ENCODE measurements at places on chromosomes 7 and 10.

DNA sequence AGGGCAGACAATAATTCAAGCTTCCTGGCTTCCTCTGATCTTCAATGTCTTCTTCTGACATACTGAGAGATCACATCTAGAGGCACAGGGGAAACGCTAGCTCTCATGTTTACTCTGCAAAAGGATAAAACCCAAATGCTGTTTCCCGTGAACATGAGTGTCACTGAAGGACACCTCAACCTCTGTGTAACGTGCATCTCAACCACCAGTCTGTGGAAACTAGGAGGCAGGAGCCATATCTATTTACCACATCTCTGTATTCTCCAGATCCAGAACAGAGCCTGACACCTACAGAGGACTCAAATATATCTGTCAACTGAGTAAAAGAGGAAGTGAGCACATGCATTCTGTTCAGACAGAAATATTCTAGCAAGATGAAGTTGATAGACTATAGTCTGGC lies 140.3 kb upstream of the TARP start:
- DNase-seq, result no peak

GRCh38 chr7:17963281-17963680 lies 23.0 kb upstream of the SNX13 start:
- no peak for DNase-seq

DNA sequence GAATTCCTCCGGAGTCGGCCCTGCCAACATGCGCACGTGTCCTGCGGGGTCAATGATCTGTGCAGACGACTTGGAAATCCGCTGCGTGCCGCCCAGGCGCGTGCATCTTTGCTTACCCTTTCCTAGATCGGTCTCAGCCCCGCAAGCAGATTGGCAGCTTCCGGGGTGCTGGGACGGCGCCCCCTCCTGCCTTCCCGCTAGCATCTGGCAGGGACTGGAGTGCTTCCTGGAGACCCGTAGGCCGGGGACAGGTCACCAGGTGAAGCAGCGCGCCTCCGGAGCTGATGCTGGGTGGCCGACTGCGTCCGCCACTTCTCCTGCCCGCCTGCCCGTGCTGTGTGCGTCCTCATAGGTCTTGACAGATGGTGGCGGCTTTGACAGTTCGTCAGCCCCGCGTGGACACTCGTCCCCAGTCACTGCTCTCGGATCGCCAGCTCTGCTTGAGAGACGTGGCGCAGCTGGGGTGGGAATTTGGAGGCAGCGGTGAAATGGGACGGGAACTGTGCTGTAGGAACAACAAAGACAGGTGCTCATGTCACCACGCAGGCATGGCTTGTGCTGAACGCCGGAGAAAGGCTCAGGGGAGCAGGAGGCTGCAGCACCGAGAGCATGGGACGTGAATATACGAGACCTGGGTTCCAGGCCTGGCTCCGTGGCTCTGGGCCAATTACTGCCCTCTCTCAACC lies 21.9 kb upstream of the KCNK18 start:
- DNase-seq, result peak; percentile 20

DNA sequence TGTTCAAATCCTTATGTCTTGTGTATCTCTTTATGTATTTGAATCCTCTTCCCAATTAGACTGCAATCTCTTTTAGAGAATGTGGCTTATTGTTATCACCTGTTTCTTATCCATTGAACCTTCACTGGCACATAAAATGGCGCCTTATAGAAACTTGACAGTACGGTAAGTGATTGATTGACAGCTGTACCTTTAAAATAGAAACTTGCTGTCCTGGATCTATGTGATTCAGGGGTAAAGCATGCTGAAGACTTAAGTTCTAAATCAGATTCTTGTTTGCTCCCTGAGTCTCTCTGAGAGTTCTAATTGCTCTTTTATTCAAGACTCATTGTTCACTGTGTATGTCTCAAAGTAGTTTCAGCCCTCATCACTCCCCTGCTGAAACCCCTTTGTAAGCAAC lies 91.3 kb downstream of the CACNB2 start:
- no peak for DNase-seq

GRCh38 chr10:86752311-86752710 lies 4.1 kb upstream of the BMPR1A start:
- DNase-seq, result no peak

GRCh38 chr7:134888141-134888740 lies 98.1 kb upstream of the AGBL3 start:
- no peak for DNase-seq

DNA sequence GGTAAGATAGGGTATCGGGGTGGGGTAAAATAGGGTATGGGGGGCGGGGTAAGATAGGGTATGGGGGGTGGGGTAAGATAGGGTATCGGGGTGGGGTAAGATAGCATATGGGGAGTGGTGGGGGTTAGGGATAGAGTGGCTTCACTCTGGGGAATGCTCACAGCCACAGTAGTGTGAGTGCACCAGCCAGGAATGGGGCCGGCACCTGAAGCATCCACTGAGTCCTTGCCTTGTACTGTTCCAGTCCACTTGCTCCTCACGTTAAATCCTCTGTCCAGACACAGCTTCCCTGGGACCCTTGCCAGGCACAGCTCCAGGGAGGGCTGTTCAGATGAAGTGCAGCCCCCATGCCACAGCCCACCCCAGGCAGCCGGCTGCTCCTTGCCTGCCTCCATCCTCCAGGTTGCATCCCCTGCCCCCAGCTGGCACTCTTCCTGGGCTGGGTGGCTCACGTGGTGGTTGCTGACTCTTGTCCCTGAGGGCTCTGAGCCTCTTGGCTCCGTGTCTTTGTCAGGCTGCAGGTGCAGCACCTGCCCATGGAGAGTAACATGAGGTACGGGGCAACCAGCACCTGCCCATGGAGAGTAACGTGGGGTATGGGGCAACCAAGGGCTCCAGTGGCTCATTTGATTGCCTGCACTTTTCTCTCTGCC lies 268.4 kb downstream of the TCERG1L start:
- DNase-seq, result no peak

DNA sequence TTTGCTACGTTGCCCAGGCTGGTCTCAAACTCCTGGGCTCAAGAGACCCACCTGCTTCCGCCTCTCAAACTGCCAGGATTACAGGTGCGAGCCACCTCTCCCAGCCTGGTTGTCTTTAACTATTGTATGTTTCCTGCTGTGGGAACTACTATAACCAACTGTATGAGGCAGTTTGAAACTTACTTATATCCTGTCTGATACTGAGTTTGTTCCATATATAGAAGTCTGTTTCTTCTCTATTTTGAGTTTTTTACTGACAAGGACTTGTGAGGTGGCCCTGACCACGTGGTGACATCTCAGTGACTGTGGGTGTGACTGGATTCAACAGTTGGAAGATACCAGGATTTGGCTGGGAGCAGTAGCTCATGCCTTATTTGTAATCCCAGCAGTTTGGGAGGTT lies 14.2 kb downstream of the FBH1 start:
- no peak for DNase-seq

DNA sequence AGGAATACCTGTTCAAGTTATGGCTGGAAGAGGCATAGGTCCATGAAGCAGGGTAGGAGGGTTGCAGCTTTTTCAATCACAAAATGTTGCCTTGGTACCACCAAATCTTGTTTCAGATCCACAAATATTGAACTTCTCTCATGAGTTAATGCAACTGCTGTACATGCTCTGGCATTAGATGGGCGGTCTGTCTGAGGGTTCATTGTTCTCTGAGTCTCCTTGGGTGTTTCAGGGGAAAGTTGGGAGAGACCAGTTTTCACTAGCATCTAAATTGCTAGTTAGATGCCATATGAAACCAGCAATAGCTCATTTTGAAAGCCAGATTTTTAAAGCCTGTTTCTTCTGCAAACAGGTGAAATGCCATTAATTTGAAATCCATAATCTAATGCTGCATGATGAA lies 27.8 kb upstream of the ELMO1 start:
- no peak for DNase-seq

GRCh38 chr7:151615784-151616183 lies 96.1 kb upstream of the RHEB start:
- DNase-seq, result no peak

DNA sequence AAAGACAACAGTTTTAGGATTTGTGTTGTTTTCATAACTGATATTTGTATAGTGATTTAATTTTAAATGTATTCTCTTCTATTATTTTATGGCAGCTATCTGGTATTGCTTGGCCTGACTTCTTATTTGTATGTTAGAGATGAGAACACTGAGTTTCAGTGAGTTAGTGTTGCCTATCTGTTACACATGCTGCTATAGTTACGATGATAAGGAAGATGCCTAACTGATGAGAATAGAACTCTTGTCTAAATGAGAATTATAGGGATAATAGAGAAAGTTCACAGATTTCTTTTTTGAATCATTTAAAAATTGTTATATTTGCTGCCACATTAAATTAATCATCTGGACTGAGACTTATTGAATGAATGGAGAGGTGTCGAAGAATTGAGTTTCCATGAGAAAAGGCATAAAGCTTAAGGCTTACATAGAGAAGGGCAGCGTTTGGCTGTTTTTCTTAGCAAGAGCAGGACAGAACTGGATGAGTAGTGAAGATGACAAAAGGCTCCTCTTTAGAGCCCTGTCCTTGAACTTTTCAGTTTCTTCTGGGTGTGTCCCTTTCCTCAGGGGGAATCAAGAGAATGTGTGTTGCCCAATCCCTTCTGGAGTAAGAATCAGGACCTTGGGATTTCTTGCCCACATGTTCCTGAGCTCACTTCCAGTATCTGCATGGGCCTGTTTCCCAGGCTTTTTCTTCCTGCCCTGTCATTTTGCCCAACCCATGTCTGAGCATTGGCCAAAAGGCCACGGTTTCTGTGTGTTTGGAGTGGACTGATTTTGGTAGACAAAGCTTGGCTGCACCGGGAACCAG lies 195.6 kb upstream of the CSTF2T start:
- DNase-seq, result no peak

DNA sequence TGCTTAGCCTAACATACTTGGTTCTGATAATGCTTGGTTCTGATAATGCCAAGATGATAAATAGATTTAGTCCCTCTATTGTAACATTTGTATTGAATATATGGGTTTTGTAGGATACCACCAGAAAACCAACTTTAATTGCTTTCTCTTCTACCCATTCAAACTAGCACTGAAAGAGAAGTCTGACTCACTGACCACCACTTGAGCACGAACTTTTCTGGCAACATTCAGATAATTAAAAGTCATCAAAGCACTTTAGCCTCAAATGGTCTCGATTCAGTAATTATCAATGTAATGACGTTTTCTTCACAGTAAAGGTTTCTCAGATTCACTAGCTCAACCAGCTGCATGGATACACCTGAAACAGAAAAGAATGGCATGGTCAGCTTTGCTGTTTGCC lies 63.0 kb downstream of the HDAC9 start:
- DNase-seq, result no peak

DNA sequence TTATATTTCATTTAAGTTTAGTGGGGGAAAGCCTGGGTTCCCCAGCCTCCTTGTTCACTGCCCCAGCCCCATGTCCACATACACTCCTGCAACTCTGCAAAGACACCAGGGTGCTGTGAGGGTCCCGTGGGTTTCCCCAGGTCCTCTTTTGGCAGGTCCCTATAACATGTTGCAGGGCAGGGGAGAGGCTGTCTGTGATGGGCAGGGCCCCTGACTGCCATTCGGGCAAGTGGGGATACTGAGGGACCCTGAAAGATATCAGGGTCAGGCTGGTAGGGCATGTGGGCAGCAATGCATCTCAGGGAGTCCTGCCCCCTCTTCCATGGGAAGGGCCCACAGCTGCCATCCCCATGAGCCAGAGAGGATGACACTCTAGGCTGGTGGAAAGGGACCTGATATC lies 28.4 kb downstream of the RASGEF1A start:
- peak; percentile 6 for DNase-seq

DNA sequence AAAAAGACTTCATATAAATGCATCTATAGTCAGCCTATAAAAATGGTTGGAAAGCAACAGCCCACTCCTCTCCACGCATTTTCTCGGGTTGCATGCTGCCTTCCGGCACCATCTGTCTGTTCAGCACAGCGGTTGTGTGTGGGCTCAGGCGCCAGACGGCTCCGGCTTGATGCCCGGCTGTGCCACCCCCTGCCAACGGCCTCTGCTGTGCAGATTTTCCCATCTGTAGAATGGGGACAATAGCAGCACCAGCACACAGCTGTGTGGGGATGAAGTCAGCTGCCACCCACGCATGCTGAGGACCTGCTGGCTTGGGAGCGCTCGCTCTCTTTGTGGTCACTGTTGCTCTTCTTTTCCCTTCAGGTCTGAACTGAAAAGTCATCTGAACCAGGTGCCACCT lies 19.5 kb downstream of the PRKAG2 start:
- no peak for DNase-seq

GRCh38 chr10:103618575-103619423 lies 125.3 kb downstream of the NEURL1 start:
- DNase-seq, result no peak

DNA sequence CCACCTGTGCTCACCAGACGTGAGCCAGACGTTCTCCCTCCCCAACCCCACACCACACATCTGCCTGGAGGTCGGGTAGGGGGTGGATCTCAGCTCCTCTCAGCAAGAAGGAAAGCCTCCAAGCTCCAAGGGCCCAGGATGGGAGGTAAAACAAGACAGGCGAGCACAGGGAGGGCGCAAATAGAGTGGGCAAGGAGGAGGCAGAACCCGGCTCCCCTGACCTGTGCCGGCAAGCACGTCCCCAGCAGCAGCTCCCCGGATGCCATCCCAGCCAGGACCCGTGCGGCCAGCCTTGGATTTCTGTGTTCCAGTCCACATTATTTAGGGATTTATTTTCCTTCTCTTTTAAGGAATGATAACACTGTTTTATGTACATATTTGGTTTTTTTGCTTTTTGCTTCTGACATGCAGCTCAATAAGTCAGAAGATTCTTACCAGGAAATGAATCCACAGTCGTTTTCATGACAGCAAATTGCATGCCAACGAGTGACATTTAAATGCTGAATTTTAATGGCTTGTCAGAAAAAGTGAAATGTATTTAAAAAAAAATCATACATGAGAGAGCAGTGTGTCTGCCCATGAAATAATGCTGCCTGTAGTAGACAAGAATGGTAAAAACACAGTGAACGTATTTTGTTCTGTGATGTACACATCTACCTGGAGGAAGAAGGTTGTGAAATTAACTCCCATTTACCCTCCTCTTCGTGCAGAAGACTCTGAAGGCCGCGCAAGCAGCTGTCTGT lies 276.5 kb downstream of the PTPRN2 start:
- DNase-seq, result no peak

DNA sequence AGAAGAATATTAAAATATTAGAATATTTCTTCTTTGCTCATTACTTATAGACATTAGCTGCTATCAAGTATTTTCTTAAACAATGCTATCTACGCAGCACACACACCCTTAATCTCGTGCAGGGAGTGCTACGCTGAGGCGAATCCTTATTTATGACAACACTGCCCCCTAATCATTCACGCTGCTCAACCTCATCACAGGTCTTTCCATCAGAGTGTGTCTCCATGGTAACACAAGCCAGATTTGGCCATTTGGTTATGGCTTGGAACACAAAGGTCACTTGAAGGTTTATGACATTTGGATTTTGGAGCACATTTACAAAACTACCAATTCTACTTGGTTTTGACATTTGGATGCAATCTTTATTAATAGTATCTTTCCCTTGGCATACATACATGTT lies 45.4 kb upstream of the MYO3A start:
- DNase-seq, result no peak

- DNase-seq, result no peak
Observed at GRCh38 chr7:8627325-8627724, 193.9 kb downstream of the NXPH1 start.

- no peak for DNase-seq
Observed at GRCh38 chr7:151558575-151558974, 38.9 kb upstream of the RHEB start.

Data from CD4-positive, alpha-beta T cell treated with Interleukin-15 for 1 hour (primary cell).